ENCODE measurements at places on chromosomes 7 and 10.

DNA sequence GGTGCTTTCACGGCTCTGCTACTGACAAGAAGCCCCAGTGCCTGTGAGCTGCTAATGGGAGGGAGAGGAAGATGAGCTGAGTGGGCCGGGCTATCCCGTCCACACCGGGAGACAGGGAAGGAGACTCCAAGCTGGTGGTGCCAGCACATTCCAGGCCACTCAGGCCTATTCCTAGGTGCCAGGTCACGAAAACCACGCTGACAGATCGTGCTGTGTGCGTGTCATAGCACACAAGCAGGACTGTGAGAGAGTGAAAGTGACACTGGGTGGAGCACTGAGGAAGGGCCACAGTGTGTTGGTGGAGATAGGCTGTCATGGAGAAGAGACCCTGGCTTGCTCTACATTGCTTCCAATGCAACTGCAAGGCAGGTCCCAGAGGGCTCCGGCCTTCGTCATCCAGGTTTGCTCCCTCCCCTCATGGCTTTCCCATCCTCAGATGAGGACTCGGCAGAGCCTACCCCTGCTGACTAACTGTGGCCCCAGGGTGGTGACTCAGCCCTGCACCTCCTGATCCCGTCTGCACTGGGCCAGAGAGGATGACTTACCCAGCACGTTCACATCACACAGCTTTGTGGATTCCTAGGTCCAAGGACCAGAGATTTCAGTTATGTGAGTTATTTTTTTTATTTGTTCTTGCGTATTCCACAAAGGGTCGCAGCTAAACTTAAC, 167.3 kb downstream of the EGFR start:
- no peak for DNase-seq

DNA sequence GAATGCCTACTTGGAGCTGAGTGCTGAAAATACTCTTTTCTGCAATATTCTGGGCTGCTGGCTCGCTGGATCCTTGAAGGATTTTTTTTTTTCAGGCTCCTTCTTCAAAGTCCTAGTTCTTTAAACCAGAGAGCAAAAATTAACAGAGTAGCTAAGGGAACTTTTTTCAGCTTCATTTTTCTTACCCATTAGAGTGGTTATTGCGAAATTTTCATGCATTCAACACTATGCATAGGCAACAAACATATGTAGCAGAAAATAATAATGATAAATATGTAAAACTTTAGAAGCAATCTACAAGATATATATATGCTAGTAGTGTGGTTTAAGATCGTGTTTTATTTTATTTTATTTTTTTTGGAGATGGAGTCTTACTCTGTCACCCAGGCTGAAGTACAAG, 264.6 kb downstream of the SFMBT2 start:
- no peak for DNase-seq

GRCh38 chr7:89780291-89780690, 374.0 kb upstream of the STEAP1 start:
- DNase-seq, result no peak

DNA sequence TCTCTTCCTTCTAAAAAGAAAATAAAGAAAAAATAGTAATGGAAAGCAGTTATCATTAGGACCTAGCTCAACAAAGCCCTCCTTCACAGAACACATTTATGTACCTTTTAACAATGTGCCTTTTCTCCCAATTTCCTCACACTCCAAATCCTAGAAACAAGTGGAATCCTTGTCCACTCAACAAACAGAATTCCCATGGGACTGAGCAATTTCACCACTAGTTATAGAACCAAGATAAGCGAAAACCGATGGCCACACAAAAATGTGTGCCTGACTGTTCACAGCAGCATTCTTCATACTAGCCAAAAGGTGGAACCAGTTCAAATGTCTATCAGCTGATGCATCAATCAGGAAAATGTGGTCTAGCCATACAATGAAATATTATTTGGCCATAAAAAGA, 17.3 kb downstream of the DCLRE1C start:
- DNase-seq, result no peak

DNA sequence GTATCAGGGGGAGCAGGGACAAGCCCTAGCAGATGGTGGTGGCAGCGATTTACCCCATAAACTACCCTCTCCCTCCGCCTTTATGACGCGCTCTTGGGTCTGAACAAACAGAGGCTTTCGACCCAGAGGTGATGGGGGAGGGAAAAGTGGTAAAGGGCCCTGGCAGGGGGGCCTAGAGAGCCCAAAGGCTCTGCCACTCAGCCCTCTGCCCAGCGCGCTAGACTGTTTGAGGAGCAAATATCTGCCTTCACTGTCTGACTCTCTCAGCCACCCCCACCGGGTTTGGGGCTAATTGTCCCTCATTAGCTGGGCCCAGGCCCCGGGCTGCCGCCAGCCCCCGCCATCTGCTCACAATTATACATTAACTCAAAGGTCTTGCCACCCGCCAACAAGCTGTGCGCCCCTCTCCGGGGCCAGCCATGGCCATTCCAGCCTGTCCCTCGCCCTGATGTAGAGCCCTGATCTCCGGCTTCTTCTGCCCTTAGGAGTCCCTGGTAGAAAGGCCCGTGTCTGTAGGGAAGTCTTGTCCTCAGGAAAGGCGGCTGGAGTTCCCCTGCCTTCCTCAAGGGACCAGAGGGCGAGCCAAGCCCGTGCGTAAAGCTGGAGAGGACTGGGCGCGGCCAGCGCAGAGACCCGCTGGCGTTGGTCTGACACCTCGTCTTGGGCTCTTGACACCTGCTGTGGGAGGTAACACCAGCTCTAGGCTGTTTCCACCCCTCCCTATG, 1.9 kb upstream of the PAX4 start:
- DNase-seq, result no peak

DNA sequence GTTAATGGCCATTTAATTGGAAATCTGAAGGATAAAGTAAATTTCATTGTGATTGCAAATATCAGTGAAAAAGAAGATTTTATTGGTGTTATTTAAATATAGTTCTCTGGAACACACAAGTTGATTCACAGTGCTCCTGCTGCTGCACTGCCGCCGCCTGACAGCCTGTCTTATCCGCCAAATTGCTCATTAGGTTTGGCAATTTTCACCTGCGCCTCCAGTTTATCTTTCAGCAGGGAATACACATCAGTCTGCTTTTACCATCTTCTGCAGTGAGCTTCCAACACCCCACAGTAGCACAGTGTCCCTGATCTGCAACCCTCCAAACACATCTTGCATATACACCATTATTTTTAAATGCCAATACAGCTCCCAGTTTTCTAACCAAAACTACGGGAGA, 308.3 kb downstream of the PARD3 start:
- peak; percentile 68 for DNase-seq

DNA sequence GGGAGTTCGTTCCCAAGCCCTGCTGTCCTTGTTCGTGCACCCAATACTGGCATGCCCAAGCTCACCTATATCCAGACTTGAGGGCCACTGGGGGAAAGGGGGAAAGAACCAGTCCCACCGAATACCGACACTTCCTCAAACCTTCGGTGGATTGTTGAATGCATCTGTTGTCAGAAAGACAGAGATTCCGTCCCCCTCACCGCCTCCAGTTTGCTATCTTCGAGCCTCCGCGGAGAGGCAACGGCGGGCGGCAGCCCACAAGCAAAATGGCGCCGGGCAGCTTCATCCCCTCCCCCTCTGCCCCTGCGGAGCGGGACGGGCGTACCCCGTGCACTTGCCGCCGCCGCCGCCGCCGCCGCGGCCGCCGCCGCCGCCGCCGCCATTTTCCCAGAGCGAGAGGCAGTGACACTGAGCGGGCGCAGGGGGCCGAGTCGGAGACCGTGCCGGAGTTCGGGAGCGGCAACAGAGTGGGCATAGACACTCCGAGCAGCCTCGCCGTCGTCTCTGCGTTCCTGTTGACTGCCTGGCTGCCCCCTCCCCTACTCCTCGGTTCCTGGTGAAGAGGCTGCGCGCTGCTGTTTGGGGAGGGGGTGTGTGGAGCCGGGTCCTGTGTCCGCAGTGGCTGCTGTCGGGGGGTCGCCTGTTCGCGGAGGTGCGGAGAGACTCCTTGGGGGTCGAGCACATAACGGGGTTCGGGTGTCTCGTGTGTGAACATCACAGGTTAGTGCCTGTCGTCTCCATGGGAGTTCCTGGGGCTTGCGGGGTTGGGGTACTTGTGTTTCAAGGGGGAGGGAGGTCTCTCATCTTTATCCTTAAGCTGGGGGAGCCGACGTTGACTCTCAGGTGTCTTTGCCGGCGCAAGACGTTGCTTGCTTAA, at the start of gene KMT2E:
Gene KMT2E (plus strand): TSS at position 390 of the 877 bp plus-strand sequence. CDS start 26,748 bp downstream, outside the sequence.
- DNase-seq, result peak; percentile 73

DNA sequence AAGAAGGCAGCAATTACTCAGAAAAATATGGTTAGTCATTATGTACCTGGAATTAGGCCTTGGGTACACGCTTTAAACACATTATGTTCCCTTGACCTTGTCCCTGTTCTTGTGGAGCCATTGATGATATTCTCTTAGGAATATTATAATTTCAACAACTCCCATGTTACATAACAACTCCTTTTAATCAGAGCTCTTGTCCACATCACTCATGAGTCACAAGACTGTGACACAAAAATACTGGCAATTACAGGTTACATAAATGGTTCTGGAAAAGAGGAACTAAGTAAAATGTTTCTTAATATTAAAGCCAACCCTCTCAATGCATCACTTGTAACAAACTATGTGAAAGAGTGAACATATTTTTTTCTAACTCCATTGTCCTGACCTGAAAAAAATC, 143.8 kb upstream of the PCLO start:
- DNase-seq, result no peak

- peak; percentile 54 for DNase-seq
Observed at GRCh38 chr7:94395141-94396036, 694 bp downstream of the COL1A2 start.

- DNase-seq, result no peak
Observed at GRCh38 chr7:20241911-20242261, 24.7 kb upstream of the MACC1 start.

GRCh38 chr10:58400609-58401008, 15.4 kb downstream of the TFAM start:
- no peak for DNase-seq

DNA sequence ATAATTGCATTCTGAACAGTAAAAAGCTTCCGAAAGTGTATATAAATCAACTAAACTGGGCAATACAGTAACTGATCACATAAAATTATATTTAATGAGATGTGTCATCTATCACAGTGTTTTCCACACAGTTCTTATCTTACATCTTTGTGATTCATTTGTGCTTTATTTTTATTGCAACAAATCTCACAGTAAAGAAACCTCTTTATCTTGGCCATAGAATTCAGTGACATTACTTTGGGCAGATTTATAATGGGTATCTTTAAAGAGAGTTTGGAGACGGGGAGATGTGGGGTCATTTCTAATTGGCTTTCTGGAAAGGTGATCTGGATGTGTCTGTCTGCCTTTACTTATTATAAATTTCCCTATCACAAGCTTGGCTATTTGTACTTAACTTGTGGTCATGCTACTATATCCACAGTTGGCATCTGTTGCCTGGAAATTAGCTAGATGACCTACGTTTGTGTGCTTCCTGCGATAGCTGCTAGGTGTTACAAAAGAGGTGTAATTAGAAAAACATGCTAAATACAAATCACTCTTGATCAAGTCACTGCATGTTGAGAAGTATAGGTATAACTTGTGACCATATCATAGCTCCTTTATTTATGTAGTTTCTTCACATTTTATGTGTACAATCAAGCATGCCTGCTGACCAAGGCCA, 123.8 kb downstream of the ARID5B start:
- no peak for DNase-seq

GRCh38 chr10:48361176-48361575, 54.7 kb downstream of the MAPK8 start:
- peak; percentile 33 for DNase-seq

DNA sequence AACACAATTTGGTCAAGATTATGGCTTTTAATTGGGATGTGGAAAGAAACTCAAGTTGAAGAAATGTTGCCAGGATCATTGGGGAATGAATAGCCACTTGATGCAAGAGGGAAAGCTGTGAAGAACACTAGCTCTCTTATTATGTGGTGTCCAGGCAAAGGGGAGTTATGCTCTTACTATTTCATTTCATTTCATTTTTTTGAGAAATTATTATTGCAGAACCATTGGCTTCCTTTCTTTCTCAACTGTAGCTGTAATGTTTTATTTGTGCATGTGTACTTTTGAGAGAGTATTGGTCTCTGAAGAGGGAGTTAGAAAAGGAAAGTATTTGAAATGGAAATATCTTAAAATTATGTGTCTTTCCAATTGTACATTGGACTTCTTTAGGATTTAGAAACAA, 312.6 kb upstream of the BMPER start:
- no peak for DNase-seq

- DNase-seq, result no peak
Observed at GRCh38 chr10:114084215-114084614, 40.5 kb downstream of the ADRB1 start.

DNA sequence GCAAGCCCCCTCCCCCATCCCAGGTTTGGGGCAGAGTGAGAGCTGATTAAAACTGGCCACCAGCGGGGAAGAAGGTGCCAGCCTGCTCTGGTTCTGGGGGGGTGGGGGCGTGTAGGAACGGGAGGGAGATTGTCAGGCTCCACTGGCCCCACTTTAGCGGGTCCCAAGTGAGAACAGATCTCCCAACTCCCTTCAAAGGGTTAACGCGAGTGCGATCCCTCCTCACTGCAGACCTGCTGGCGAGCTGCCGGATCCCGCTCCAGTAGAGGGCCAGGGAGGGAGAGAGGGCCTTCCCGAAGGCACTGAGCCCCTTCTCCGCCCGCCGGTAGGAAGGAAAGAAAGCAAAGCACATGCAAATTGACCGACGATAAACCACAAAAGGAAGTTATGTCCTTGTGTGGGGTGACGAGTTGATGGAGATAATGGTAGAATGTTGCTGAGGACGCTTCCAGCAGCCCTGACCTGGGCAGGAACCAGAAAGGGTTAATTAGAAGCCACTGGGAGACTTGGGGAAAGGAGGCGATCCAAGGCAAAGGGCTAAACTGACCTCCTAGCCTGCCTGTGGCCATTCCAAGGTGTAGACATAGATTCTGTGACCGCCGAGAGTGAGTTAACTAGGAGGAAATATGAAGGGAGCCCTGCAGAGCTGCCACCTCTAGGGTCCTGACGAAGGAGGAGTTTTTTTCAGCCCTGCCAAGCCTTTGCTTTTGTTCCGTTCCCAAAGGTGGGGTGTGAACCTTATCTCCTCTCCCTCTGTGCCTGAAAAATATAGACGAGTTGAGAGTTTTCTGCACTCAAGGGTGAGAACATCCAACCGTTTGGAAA, 1.5 kb downstream of the NRG3 start:
- no peak for DNase-seq

- DNase-seq, result peak; percentile 12
Observed at GRCh38 chr10:72229261-72230251, 13.5 kb upstream of the ASCC1 start.

GRCh38 chr10:73905256-73906020, 5.5 kb upstream of the PLAU start:
- DNase-seq, result no peak

DNA sequence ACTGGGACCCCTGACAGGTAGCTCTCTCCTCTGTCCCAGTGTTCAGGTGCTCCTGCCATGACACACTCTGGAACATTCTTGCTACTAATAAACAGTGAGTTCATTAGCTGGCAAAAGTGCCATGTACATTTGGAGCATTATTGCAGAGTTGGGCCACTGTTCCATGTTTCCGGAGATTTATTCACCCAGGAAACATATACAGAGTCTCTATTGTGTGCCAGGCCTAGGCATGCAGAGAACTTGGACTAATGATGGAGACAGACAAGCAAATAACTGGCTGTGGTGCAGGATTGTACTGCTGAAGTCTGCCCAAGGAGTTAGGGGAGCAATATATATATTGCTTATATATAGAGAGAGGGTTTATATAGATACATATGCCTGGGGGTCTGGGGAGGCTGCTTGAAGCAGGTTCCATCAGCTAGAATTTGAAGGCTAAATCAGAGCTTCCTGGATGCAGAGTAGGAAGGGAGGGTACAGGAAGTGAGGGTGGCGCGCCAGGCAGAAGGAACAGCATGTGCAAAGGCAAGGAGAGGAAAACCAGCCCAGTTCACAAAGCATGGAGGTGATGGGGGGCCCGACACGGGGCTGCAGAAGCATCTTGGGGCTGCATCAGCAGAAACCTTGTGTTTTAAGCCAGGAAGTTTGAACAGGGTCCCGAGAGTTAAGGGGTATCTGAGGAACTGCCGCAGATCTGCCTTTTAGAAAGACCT, 22.7 kb upstream of the EEPD1 start:
- no peak for DNase-seq

Measured in NCI-H748 treated with DMSO at 0.1 percent for 48 hours (cell line).